ENCODE measurements at places on chromosomes 3 and 15.

DNA sequence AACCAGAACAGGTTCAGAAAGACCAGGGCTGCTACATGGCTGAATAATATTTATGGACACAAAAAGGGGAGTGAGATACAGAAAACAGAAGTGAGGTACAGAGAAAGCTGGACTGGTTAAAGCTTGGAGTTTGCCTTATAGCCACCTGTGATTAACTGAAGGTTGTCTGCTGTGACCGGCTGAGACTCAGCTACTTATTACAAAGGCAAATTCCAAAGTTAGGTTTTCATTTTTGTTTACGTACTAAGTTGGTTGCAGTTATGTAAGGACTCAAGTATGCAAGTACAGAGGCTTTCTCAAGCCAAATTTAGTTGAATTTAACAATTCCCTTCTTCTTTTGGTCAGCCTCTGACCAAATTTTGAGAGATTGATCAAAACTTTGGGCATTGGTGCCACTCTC, 264.6 kb downstream of the THSD4 start:
- no peak for DNase-seq

DNA sequence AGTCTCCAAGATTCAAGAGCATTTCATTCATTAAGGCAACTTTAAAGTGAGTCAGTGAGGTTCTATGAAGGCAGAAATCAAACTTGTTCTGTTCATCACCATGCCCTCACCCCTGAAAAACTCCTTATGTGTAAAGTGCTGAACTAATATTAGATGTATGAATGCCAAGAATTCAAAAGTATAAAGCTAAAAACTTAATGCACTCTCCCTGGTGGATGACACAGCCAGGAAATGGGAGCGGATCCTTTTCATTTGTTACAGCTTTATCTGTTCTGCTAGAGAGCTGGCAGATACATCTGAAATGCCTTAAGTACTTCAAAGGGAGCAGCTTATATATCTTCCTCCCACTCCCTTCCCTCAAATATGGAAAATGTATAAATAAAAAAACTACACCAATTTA, 8.2 kb downstream of the TXNRD3 start:
- DNase-seq = no peak

DNA sequence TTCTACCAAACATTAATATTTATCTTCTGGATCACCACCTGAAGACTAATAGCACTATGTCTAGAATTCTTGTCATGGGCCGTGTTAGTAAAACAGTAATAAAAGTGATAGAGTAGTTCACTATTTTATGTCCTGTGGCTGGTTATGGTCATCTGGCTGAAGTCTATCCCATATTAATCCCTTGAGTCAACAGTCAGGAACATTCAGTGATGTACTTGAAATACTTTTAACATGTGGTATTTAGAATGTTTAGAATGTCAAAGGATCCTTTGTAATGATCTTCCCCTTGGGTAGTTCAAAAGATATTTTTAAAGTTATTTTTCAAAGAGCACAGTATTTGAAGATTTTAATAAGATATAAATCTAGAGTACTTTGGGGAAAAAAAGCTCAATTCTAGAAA, 117.0 kb downstream of the MBNL1 start:
- peak; percentile 31 for DNase-seq

- DNase-seq = no peak
Measured at GRCh38 chr3:4503050-4503449, 9.9 kb downstream of the ITPR1 start.
